ENCODE measurements at places on chromosomes 13 and 19. TPM values are rescaled to one million over a fixed set of nuclear protein-coding genes. Genes with fewer than 3 reads are reported as not detected.

Gene NFIX
- total RNA-seq, result 146 TPM

Gene FAM124A
- total RNA-seq, result 10.7 TPM

Gene KLK5
- total RNA-seq, result not detected

DNA sequence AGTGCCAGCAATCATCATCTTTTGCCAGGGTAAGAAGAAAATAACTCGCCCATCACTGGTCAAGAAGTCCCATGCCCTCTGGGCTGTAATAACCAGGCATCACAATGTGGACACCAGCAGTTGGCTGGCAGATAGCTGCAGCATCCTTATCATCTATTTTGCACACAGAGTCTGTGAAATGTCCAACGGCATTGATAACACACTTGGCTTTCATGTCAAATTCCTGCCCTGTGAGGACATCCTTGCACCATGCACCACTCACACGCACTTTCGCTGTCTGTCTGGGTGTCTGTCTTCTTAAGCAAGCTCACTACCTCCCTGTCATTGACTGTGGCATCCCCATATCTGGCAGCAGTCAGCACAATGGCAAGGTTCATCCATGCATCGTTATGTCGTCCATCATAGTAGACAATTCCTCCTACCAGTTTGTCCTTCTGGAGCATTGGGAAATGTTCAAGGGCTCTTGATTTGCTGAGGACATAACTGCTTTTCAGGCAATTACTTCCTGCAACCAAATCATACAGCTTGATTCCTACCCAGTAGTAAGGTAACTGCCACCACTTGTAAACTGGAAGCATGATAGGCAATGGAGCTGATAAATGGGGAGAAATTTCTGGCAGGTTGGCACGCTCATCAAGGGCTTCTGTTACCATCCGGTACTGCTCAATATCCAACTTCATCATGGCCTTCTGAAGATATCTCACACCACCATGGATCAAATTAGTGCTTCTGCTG lies 6.8 kb upstream of the ZSCAN5A start:
- no peak for DNase-seq

DNA sequence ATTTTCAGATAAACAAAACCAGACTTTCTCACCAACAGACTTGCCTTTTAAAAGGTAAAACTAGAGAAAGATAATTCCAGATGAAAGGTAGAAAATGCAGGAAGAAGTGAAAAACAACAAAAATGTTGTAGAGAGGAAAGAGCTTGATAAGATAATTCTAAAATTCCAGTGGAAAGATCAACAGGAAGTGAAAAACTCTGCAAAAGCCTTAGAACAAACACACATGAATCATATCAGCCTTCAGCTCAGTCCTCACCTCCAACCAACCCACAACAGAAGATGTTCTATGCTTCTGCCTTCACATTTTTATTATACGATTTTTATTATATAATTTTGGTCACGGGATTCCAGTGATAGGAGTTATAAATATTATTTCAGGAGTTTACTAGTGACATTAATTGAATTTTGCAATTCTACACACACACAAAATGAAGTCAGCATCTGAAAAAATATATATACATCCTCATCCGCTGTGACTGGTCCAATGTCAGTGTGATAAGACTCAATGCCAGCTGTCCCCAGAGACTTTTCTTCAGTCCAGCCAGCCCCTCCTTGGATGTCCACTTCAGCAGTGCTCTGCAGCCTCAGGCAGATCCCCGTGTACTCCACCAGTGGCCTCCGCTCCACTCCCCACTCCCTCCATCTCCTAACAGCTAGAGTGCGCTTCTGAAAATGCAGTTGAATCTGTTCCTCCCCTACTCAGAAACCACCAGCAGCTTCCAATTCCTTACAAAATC lies 57.9 kb downstream of the GADD45B start:
- no peak for DNase-seq

DNA sequence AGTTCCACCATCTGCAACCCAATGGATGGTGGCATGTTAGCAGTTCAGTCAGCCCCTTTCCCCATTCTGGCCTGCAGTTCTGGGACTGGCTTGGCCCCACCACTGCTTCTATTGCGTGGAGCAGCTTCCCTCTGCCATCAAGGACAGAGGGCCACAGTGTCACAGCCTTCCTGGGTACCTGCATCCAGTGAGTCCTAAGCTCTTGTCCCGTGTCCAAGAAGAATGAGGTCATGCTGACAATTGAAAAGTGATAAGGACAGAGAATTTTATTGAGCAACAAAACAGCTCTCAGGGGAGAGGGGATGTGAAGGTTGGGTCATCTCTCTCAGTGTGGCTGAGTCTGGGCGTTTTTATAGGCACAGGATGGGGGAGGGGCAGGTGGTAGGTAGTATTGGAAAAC lies 33.5 kb upstream of the SIN3B start:
- DNase-seq, result no peak

- DNase-seq, result no peak
Measured at GRCh38 chr13:102974317-102975087, 91.7 kb downstream of the SLC10A2 start.

DNA sequence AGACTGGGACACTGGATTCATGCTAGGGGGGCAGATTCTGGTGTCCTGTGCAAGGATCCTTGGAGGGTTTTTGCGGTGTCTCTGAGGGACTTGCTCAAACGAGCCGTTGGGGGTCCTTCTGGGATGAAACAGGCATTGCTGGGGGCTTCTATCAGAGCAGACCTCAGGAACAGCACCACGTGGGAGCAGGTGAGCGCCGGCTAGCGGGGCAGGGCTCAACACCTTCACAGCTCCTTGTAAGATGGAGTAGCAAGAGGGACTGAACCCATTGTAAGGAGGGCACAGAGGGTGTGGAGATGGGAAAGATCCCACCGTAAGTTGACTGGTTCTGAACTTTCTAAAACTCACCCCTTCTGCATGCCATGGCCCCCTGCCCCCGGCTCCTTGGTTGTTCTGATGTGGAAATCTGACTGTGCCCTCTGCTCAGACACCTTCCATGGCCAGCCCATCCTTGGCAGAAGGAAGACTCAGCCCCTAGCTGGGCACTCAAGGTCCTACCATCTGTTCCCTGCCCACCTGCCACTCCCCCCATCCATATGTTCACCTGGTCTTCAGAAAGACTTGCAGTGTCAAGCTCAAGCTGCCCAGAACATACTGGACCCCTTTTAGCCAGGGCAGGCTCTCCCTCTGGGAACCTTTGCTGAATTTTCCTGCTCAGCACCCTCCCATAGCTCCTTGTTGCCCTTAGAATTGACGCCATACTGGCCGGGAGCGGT lies 1.2 kb downstream of the SLC27A1 start:
- no peak for DNase-seq

- no peak for DNase-seq
Measured at GRCh38 chr19:42628411-42629140, 33.9 kb upstream of the CEACAM8 start.

DNA sequence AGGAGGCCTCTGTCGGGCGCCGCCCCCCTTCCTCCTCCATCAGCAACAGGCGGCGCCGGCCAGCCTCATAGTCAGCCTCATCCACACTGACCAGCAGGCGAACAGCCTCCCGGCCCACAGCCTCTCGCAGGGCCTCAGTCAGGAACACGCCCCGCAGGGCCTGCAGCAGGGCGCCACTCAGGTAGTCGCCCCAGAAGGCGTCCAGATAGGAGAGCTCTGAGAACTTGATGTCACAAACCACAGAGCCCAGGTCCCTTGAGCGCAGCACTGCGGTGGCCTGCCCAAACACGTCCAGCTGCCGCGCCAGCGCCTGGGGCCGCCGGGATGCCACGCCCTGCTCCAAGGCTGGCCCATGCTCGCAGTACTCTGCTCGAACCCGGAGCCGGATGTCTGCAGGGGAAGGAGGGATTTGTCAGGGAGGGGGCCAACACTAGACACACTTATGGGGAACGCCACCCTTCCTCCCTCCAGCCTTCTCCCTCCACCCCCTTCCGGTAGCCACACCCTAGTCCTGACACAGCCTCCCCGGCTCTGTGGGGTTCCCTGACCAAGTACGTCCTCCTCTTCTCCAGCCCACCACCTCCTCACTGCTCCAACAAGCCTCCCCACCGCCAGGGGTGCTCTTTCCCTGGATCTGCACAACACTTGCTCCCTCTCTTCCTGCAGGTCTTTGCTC lies 17.9 kb downstream of the DEDD2 start:
- DNase-seq, result peak; percentile 60

DNA sequence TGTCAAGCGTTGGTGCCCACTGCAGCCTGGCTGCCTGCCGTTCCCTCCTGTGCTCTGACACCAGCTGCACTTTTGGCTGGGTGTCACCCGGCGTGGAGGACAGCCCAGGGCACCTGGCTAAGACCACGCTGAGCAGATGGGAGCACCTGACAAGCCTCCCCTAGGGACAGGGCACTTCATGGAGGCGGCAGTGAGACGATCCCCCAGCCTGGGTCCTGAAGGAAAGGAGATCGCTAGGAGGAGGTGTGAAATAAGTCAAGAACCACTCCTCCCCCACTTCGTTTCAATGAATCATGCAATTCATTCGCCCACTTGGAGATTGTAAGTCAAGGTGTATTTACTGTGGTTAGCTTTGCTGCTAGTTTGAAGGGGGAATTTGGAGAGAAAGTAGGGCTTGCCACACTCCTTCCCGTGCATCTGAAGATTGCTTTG lies 38.8 kb downstream of the VSTM2B start:
- no peak for DNase-seq

- DNase-seq, result no peak
Measured at GRCh38 chr13:111990362-111990761, 76.6 kb upstream of the SOX1 start.

- DNase-seq, result peak; percentile 52
Measured at GRCh38 chr13:40269086-40269485, 397.4 kb downstream of the FOXO1 start.

DNA sequence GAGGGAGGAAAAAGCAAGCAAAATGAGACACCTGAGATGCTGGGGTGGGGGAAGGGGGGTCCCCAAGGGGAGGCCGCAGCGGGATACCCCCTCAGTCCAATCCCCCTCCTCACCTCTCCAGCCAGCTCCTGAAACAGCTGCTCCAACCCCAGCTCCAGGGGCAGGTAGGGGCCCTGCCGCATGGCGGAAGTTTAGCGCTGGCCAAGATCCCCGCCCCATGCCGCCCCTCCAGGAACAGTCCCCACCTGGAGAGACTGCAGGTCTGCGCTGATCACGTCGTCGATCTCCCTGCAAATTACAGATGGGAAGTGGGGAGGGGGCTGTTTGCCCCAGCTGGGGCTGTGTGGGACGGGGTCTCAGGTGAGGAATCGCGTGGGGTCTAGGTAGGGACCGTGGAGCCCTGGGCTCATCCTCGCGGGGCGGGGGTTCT lies 9.0 kb downstream of the CAPN12 start:
- peak; percentile 76 for DNase-seq

Measured in right cardiac atrium (tissue), 5 donors.